ENCODE measurements at places on chromosomes 12 and 14.
A peak's percentile ranks its signal among the peaks of the same experiment; 100 is the strongest.

DNA sequence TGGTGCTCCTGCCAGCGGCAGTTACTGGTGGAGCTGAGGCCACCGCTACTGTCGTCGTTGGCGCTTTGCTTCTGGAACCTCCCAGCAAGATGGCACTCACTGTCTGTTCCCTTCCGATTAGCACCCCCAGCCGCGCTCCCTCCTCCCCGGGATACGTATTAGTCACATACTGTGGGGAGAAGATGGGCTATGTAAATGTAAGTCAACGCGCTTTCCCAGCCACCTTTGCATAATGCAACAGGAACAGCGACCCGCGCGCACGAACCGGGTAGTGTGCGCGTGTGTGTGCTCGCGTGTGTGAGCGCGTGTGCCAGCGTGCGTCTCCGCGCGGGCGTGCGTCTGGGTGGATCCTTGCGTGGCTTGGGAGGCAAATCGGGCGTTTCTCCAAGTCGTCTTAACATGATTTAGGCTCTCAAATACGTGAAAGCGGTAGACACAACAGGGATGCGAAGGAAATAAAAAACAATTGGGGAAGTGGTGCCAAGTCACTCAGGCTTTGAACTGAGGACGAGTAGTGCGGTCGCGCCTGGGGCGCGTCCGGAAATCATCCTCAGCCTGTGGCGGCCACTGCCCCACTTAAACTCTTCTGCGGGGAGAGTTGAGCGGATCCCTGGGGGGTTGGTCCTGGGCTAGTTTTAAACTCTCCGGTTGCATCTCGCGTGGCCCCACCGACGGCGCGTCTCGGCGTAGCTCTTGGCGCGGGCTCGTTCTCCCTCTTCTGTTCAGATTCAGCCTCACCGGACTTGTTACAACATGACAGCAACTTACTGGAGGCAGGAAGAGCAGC is 1.8 kb downstream of the FLRT2 start:
- DNase-seq, result no peak

- DNase-seq, result no peak
Observed at GRCh38 chr12:79296871-79297270, 393.9 kb downstream of the PAWR start.

GRCh38 chr12:41184864-41185263 is 3.3 kb upstream of the PDZRN4 start:
- no peak for DNase-seq

DNA sequence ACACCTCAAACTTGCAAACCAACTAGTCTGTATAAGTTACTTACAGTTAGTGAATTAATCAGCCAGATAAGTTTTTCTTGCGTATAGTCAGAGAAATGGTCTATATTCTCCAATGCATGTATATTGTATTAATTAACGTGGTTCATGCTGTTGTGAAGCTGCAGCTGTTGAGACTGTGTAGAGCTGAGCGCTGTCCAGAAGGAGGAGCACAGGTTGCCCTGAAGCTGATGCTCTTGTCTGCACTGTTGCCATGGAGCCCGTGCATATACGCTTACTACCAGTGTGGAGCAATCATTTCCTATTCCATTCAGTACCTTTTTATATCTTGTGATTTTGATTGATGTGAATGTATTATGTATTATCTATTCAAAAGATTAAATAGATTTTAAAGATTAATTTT is 74.3 kb upstream of the ARID2 start:
- peak; percentile 13 for DNase-seq

- DNase-seq, result no peak
Observed at GRCh38 chr12:99284161-99284560, 363.4 kb upstream of the GARIN6 start.

GRCh38 chr12:75964150-75964549 is 67.4 kb downstream of the PHLDA1 start:
- no peak for DNase-seq

DNA sequence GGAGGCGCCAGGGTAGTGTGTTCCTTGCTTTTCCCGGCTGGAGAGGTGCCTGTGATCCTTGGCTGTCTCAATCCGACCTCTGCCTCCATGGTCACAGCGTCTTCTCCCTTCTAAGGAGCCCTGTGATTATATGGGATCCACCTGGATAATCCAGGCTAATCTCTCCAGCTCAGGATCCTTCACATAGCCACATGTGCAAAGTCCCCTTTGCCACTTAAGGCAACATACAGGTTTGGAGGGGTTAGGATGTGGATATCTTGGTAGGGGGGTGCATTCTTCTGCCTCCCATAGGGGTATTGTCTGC is 1.2 kb upstream of the HVCN1 start:
- no peak for DNase-seq

DNA sequence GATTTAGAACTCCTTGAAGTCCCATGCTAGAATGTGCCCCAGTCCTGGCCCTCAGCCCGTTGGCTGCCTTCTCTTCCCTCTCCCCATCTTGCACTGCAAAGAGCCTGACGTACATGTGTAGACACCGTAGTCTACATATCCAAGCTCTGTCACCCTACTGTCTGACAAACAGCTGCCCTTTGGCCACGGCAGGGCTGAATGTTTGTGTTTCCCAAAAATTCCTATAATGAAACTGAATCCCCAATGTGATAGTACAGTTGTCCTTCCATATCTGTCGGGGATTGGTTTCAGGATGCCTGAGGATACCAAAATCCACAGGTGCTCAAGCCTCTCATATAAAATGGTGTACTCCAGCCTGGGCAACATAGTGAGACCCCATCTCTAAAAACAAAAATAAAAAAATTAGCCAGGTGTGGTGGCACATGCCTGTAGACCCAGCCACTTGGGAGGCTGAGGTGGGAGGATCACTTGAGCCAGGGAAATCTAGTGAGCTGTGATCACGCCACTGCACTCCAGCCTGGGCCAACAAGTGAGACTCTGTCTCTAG is 12.3 kb upstream of the TFCP2 start:
- no peak for DNase-seq

DNA sequence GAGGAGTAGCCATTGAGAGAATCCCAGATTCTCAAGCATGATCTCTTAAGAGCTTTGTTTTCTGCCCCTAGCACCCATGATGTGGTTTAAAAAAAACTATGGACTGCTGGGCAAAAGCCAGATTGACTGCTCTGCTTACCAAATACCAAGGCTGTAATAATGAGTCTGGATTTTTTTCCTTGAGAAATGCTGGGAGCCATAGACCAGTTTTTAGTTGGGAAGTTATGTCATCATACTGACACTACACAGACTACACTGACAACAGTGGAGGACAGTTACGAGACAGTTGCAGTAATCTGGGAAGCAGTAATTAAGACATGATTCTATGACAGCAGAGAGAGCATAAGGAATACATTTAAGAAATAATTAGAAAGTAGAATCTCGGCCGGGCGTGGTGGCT is 35.8 kb downstream of the SPATA7 start:
- DNase-seq, result no peak

DNA sequence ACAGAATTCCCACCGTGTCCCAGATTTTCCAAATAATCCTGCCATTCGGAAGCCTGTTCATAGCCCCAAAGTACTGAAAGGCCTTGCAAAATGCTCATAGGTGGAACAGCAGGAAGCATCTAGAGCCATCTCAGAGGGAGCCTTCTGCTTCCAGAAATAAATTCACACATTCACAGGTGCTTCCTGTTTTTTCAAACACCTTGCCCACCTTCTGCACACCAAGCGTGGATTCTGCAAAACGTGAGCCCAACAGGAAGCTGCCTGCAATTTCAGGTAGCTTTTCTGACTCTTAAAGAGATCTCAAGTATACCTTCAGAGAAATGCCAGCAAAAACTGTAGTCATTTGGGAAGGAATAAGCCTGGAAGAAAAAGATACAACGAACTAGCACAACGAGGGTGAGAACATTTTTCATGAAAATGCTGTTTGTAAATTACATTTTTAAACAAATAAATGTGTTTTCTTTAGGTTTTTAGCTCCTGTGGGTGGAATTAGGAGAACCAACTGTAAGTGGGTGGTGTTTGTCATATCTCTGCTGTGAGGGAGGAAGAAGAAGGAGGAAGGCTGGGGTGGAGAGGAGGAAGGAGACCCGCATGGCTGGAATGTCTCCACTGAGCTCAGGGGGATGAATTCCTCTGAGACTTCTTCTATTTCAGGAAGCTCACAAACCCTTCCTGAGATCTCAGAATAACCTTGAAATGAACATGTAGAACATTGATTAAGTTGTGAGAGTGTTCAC is at the start of gene IFNG-AS1:
IFNG-AS1 (plus strand) TSS at position 264 of the 737 bp plus-strand sequence.
- DNase-seq, result no peak

DNA sequence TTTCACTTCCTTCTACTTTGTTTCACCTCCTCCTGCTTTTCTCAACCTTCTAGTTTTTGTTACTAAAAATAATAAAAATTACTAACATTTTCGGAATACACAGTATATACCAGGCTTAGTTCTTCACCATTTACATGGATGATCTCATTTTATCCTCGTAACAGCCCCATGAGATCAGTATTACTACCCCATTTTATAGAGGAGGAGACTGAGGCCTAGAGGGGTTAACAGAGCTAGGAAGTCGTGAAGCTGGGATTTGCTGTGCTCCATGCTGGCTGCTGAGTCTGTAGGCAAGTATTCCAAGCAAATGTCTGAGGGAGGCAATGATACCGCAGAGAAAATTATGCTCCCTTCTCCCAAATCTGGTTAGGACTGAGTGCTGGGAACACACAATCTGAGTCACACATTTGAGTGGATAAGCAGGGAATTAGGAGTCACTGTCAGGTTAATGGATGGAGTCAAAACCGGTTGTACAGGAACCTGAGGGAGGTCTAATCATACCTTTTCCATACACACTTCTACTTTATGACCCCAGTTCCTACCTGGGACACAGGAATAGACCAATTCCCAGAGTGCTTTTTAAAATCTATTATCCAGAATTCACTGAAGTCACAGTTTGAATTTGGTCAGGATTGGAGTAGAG is 51.1 kb downstream of the ZFYVE26 start:
- no peak for DNase-seq

DNA sequence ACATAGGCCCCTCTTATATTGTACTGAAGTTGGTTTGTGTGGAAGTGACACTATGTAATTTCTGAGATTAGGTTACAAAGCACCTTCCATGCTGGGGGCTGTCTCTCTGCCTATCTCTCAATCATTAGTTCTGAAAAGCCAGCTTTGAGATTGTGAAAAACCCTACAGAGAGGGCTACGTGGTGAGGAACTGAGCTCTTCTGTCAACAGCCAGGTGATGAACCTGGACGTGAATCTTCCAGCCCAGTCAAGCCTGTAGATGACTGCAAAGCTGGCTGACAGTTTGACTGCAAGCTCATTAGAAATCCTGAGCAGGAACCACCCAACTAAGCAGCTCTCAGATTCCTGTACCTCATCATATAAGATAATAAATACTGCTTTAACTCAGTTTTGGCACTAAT is 36.3 kb upstream of the BBS10 start:
- DNase-seq, result no peak

DNA sequence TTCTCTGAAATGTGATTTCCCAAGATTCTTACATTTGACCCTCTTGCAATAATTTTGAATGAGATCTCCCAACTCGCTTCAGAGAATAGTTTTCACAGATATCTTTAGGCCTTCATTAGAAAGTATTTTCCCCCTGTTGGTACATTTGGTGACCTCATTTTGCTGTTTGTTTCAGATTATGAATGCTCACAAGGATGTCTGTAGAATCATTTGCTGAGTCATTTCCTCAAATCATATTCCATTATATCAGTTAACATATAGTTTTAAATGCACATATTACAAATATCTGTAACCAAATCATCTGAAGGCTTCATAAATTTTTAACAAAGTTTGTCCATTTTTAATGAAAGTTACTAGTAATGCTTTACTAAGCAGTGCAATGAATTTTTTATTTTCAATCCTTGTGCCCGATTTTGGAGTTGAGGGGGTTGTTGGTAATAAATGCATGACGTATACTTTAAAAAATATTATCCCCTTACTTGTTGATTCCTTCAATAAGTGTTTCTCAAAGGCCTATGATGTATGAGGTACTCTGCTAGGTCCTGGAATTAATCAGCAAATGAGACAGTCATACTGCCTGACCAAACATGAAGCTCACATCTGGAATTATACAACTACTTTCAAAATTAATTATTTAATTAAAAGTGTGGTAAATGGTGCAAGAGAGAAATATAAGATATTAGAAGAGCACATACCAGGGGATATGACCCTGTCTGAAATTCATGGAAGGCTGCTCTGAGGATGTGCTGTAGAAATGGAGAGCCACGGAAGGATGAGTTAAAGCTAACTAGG is 126.9 kb upstream of the RAP1B start:
- no peak for DNase-seq

- DNase-seq, result no peak
Observed at GRCh38 chr12:30859226-30859625, 67.3 kb upstream of the TSPAN11 start.

DNA sequence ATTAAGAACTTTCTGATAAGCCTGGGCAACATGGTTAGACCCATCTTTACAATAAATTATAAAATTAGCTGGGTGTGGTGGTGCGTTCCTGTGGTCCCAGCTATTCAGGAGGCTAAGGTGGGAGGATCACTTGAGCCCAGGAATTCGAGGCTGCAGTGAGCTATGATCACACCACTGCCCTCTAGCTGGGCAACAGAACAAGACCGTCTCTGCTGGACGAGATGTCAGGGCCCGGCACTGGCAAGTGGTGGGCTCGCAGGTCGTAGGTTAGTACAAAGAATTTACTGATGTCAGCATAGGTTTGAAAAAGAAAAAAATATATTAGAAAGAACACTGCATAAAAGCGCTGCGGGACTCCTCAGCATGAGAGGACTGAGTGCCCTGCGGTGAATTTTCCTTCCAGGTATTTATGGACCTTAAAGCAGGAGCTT is 15.7 kb upstream of the VSIG10 start:
- no peak for DNase-seq

DNA sequence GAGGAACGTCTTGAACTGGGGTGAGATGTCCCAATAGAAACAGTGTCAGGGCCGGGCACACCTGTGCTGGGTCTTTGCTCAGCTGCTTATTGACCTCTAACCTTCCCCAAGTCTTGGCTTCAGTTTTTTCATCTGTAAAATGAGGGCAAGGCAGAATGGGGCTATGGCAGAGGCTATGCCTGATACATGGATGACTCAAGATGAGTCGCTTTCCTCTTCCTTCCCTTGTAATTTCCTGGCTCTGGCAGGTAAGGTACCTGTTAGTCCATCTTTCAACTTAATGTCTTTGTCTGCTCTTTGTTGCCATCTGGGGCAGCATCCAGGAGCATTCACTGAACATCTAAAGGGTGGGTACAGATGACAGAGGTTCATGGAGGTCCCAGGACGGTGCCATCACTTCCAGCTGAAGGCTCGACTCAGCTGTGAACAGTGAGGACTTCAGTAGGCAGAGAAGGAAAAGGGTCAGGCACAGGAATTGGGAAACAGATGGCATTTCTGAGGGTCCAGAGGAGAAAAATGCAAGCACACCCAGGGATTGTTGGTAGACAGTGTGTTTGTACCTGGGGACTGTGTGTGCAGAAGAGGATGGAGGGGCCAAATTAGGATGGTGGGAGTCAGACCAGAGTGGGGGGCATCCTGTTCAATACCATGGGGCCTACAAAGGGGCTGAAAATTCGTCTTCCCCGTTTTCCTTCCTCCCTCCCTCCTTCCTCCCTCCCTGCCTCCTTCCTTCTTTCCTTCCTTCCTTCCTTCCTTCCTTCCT is 268.3 kb downstream of the VRK1 start:
- no peak for DNase-seq

Data from hematopoietic multipotent progenitor cell treated with erythropoietin and hydrocortisone succinate and interleukin-3 and kit ligand, for 17 days (in vitro differentiated cells).